ENCODE measurements at places on chromosomes 6 and 20.

- DNase-seq = no peak
Observed at GRCh38 chr20:8161264-8162071, 29.4 kb downstream of the PLCB1 start.

DNA sequence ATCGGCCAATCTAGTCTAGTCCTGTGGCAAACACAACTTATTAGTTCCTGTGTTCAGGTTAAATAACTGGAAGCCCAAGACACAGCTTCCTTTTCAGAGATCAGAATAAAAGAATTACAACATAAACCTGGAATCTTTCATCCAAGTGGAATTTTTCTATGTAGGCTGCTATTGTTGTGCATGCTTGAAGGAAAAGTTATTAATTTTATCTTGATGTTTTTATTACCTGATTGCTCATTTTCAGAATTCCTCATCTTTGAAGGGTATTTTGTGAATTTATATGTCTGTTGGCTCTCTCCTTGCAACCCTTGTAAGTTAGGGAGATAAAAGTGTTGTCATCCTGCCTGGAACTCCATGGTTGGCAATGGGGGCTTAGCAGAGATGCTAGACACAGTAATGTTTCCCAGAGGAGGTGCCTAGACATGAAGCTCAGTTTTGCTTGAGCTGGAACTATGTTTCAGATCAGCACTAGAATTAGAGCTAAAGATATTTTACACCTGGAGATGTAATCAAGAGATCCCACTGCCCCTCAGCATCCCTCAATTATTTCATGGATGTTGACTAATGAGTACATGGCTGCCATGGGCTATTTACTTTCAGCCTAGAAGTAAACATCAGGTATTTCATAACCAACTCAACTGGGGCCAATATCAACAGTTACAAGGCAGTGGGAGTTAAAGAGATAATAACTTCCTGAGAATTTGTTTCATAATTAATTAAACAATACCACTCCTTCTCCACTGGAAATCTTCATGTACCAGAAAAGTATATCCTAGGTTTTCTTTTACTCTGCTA, 367.0 kb upstream of the MARCKS start:
- DNase-seq = no peak

- no peak for DNase-seq
Observed at GRCh38 chr6:11848346-11848651, 69.7 kb upstream of the ADTRP start.

DNA sequence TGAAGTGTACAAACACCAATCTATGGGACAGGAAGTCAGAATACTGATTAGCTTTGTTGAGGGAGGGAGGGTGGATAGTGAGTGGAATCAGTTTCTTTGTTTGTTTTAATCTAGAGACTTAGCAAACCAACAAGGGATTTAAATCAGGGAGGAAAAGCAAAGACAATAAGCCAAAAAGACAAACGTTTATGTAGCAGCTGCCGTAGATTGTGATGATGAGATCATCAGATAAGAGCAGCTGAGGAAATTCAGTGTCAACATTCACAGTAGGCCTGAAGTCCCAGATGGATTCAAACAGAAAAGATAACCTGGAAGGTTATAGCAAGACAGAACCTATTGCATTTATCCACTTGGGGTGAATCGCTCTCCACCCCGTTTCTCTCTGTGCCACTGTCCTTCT, 104.9 kb upstream of the SYNDIG1 start:
- DNase-seq = peak; percentile 54

GRCh38 chr6:11815231-11815630, 36.6 kb upstream of the ADTRP start:
- no peak for DNase-seq

DNA sequence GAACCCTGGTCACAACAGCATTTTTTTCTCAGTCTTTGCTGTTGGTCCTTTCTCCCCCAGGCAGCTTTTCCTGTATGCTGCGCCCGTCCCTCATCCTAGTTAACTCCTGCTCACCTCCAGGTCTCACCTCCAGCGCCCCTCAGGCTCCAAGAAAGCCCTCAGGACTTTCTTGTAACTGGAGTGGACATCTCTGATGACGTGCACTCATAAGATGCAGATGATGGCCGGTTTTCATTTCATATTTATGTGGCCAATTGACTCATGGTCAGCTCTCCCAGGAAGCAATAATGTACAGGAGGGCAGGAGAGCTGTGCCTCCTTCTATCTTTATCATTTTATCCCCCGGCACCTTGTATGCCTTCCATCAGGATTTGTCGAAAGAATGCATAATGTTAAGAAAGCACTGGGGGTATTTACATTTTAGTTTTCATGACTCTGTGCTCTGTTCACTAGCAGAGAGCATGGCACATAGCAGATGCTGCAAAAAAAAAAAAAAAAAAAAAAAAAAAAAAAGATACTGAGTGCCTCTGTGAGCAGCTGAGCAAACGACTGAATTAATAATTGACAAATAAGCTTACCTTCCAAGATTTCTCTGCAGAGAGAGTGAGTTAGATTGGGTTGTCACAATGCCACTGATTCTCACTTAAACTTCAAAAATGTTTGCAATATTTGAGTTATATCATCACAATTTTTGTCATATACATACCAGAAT, 170.2 kb downstream of the DOK5 start:
- DNase-seq = peak; percentile 66

- DNase-seq = no peak
Observed at GRCh38 chr6:153076431-153076830, 54.7 kb downstream of the RGS17 start.

DNA sequence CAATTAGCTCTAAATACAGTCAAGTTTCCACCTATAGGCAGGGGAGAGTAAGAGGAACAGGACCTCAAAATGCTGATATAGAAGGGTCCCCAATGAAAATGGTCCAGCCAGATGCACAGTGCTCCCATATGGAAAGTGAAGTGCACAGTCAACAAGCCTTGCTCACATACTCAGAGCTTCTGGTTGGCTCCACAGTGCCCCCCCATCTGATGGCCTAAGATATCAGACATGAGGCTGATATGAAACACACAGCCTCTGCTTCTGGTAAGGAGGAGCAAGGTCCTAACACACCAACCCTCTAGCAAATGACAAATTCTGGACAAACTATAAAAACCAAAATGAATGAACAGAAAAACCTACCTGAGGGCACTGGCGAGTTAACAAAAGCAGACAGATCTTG, 111.4 kb upstream of the EMILIN3 start:
- DNase-seq = no peak

- no peak for DNase-seq
Observed at GRCh38 chr6:5151955-5152401, 66.8 kb downstream of the PPP1R3G start.

- DNase-seq = no peak
Observed at GRCh38 chr6:142637624-142638351, 307.2 kb downstream of the HIVEP2 start.

DNA sequence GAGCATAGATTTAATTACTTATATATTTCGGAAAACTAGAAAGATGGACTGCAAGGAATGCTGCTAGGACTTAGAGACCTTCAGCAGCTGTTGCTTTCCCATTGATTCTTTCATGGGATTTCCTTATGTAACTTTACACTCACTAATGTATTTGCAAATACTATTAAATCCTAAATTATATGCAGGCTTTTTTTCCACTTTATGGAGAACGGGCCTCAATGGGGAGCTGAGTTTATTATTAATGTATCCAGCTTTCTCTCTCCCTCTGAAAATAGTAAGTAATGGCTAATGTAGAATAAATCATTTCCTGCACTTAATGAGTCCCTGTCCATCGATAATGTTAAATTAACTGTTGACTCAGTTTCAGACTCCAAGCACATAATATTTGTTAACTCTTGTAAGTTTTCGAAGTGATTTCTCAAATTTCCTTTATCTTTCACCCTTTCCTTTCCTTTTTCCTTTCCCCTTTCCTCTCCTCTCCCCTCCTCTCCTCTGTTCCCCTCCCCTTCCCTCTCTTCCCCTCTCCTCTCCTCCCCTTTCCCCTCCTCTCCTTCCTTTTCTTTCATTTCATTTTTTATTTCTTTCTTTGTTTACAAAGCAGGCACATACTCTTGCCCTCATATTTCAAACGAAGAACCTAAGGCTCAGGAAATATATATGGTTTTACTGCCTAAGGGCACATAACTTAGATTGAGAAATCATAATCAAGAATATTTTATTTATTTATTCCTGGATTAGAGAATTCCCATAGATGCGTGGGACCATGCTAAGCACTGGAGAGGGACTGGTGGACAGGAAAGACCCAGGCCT, 503.6 kb downstream of the MMUT start:
- DNase-seq = no peak

DNA sequence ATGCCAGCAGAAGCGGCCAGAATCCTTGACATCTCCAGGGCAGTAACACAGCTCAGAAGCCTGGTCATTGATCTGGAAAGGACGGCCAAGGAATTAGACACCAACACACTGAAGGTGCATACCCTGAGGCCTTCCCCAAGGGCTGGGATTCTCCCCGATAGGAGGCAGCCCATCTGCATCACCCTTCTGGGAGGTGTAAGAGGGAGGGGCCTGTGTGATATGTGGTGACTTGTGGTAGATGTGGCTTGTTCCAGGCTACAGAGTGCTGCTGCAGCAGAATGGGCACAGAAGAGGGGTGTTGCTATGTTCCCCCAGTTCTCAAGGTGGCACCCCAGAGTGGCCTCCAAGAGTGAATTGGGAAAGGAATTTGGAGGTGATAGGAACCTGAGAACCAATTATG, 11.2 kb downstream of the TRIM40 start:
- DNase-seq = no peak

DNA sequence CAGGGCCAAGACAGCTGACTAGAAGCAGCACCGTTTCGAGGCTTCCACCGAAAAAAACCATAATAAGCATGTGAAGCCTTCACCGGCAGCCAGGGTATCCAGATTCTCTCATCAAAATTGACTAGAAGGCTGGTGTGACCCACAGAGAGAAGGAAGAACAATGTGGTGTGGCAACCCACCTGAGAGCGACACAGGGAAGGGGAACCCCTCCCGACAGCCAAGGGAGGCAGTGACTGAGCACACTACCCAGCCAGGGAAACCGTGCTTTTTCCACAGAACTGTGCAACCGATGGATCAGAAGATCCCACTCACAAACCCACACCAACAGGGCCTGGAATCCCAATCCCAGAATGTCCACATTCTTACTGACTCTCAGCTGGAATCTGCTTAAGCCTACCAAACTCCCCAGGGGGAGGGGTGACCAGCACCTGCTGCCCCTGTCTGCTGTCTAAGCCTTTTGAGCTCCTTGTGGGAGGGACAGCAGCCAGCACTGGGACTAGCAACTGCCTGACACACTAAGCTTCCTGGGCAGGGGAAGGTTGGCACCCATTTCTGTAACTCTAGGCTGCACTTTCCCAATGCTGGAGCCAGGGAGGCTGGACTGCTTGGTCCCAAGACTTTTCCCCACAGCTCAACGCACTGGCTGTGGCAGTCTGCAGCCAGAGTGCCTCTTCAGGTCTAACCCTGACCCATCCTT, 231.9 kb upstream of the FAM83B start:
- DNase-seq = no peak

DNA sequence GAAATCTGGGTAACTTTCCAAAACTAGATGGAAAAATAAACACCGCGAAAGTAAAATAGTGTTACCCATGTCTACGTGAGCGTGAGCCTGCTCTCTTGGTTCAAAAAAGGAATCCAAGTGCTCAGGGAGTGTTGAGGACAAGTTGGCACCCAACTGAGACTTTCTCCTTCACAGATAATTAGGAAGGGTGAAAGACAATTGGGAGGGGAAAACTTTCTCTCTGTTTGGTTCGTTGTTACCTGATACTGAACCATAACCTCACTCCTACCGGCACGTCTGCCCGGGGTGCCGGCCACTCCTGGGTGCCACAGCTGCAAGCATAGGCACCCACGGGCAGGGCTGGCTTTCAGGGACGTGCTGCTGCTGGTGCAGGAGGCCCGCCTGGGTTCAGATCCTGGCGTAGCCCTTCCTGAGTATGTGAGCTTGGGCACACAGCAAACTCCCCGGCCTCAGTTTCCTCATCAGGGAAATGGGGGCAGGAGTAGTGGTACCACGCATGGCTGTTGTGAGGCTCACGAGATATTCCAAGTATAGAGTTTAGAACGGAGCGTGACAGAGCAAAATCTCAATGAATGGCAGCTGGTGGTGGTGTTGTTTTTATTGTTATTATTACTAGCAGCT, 38.2 kb upstream of the PMEPA1 start:
- DNase-seq = no peak

DNA sequence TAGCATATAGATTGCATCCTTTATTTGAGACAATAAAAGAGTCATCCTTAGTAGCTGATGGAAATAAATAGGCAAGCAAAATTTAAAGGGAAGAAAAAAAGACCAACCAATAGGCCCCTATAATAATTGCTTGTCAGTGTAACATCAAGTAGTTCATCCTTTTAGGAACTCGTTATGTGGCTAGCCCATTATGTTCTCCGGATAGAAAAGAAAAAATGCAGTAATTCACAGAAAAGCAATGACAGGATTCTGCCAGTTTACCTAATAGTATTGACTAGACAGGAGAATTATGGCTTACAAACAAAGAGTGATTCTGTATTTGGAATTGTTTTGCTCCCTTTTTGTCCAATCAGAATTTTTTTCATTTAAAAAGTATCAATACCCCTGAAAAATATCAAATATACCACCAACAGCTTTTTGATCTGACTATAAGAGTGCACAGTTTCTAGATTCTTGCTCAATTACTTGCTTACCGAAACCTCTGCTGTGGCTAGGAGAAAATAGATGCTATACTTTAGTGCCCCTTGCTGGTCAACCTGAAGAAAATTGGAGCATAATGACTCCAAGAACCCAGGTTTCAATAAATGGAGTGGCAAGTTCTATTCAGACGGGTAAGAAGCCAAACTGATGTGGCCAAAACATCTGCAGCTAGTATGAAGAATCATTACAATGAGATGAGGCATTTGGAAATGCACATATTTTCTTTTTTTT, 91.5 kb upstream of the SASH1 start:
- DNase-seq = no peak

- no peak for DNase-seq
Observed at GRCh38 chr6:149964308-149965193, 808 bp downstream of the ULBP1 start.

GRCh38 chr6:132043148-132043547, 92.0 kb upstream of the CCN2 start:
- no peak for DNase-seq

DNA sequence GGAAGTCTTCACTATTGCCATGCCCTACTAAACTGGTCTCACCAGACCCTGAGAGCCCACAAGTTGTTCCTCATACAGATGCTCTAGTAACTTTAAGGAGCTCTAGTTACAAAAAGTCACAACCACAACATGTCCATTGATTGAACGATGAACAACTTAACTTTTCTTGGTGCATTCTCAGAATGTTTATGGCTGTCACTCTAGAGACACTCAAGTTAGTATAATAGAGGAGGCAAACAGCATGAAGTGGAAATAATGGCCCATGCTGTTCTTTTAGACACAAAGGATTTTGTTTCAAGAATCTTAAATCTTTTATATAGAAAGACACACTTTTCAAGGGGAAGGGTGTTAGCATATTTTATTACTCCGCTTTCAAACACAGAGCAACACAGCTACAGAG, 934.4 kb downstream of the HACE1 start:
- DNase-seq = no peak

- DNase-seq = no peak
Observed at GRCh38 chr6:53926505-53926904, 131.7 kb downstream of the LRRC1 start.

DNA sequence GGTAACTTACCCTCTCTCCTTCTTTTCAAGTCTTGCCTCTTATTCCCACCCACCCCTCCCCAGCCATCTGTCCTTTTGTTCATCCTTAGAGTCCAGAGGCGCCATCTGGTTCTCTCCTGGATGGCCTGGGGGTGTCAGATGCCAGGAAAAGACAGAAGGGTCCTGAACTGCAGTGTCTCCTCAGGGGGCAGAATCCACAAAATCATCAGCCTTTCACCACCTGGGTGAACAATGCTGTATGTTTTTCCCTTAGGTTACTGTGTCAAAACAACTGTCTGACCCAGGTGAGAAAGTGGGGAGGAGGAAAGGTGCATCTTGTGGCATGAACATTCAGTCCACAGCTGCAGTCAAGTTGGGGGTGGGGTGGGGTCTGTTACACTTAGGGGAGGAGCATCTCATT, 47.9 kb upstream of the FYN start:
- DNase-seq = peak; percentile 86

All from NCI-H2171 (cell line).